Right forelimb (tissue), 1 donor: ENCODE measurements at places on chromosomes 6 and 20.

GRCh38 chr20:50387996-50388332, 122.2 kb upstream of the PTPN1 start:
- no peak for DNase-seq

DNA sequence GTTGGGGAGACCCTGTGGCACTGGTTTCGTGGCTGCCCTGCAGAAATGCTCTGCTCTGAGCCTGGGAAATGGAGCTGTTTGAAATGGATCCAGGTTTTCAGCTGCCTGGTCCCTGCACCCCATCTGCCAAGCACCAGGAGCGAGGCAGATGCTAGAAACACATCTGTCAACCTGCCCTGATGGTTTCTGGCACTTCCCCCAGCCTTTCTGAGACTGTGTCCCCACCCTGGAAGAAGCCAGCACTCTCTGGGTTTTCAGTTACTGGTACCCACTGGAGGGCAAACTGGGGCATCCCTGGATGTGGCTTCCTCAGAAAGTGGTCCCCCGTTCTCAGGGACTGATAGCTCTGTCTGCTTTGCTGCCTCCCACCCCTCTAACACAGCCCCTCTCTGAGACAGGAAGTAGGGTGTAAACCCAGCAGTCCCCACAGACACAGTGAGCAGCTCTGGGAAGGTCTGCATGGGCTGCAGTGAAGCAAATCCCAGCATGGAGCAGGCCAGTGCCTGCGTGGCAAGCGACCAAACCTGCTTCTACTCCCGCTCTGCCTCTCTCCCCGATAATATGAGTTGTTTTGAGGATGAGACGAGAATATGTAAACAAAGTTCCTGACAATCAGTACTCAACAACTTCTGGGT, 54.2 kb upstream of the MAFB start:
- no peak for DNase-seq

- DNase-seq = peak; percentile 74
These were observed 93.2 kb downstream of the GMPR start for GRCh38 chr6:16331384-16332174.

DNA sequence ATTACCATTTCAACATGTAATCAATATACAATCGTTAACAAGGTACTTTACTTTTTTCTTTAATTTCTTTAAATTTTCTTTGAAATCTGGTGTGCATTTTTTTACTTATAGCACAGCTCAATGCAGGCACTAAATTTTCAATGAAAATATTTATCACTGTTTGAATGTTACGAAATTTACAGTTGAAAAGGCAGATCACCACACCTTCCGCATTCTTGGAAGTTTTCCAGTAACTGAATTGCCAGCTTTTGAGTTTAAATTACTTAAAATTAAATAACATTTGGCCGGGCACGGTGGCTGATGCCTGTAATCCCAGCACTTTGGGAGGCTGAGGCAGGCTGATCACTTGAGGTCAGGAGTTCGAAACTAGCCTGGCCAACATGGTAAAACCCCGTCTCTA, 309.9 kb downstream of the BMP7 start:
- DNase-seq = no peak

DNA sequence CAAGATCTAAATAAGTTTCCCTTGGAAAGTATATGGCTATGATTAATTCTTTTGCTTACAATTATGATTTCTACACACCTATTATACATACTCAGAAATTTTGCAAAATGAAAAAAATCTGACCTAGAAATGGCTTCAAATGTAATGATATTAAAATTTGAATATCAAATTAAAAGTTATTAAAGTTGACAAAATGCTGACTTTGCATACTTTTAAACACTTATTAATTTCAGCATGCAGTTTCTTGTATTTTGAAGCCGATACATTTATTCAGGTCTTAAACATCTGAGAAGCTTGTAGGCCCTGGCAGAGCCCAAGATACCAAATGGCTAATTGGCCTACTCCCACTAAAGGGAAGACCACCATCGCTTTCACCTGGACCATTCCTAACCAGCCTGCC, 59.8 kb downstream of the SMLR1 start:
- DNase-seq = no peak

GRCh38 chr20:55760586-55760985, 244.7 kb downstream of the CBLN4 start:
- no peak for DNase-seq

DNA sequence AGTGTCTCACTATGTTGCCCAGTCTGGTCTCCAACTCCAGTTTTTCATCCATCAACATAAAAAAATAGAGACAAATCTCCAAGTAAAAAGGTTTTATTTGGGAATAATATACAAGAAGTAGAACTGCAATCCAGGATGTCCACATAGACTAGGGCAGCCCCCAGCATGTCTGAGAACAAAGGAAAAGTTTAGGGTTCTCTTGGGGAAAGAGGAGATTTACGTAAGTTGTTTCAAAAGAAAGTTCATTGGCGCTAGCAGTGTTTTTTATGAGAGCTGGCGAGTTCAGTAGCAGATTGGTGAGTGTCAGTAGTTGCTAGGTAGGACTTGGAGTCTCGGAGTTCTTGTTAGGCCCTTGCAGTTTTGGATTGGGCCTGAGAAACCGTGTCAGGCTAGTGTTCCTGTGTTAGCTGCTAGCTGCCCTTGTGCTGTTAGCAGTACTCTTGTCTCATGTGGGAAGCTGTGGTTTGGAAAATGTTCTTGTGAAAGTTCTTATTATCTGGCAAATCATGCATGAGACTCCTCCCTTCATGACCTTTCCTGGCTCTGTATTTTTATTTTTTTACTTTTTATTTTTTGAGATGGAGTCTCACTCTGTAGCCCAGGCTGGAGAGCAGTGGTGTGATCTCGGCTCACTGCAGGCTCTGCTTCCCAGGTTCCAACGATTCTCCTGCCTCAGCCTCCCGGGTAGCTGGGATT, 24.7 kb downstream of the TTLL9 start:
- DNase-seq = no peak

- no peak for DNase-seq
These were observed 976.1 kb upstream of the MAP3K7 start for GRCh38 chr6:91562955-91563354.

- no peak for DNase-seq
These were observed 135.3 kb upstream of the NEDD9 start for GRCh38 chr6:11367638-11368199.

GRCh38 chr6:22521035-22521434, 48.3 kb upstream of the HDGFL1 start:
- no peak for DNase-seq

- DNase-seq = no peak
These were observed 621.0 kb upstream of the NRSN1 start for GRCh38 chr6:23505026-23505425.

GRCh38 chr6:106519460-106520394, 109.6 kb downstream of the RTN4IP1 start:
- no peak for DNase-seq

DNA sequence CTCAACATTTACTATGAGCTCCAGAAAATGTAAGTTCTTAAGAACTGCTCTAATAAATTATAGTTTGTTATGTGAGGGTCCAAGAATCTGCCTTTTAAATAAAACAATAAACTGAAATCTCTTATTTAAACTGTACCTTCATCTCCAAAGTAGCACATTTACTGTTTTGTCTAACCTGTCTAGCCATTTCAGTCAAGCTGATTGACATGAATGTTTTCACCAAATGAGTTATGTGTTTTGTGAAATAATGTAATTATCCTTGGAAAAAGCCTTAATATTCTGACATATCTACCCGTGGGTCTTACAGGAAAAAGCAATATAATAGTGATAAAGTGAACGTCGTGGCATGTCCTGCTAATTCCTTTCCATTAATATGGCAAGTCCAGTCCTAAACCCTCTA, 57.8 kb downstream of the OPRM1 start:
- no peak for DNase-seq

GRCh38 chr6:70980727-70981126, 23.9 kb upstream of the B3GAT2 start:
- peak; percentile 50 for DNase-seq

- DNase-seq = no peak
These were observed 13.5 kb upstream of the DAAM2 start for GRCh38 chr6:39778581-39779255.

- DNase-seq = no peak
These were observed 25.1 kb upstream of the TRIM26 start for GRCh38 chr6:30238178-30238795.

DNA sequence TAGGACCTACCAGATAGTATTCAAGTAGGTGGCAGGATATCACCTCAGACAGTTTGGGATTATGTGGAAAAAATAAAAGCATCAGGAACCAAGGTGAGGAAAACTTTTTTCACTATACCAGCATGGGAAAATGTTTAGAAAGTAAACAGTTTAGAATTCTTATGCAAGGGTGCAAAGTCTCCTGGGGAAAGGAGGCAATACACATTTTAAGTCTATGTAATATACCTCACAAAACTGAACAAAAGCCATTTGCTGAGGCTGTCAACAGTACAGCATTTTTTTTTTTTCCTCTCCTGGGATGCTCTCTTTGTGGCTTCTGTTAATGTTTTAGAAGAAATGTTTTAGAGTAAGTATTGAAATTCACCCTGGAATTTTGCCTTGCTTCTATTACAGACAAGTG, 73.5 kb downstream of the PHF3 start:
- no peak for DNase-seq

DNA sequence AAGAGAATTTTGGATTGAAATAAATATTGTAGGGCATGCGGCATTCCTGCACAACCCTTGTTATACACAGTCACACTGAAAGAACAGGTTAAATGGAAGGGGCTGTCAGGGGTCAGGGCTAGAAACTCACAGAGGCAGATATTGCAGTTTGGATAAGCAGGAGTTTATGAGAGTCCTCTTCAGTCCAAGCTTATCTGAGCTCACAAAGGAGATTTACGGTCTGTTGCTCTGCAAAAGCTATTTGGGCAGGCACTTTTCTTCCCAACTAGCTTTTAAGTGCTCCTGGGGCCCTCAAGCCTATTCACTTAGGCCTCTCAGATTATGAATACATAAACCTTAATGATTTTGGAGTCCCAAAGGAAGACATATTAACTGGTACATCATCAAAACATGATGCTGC, 156.2 kb downstream of the SOX4 start:
- DNase-seq = no peak

GRCh38 chr6:88612631-88613030, 350.8 kb downstream of the RNGTT start:
- no peak for DNase-seq

- DNase-seq = no peak
These were observed 290.1 kb upstream of the PRDM1 start for GRCh38 chr6:105795913-105796517.

GRCh38 chr20:17658648-17658993, 23.4 kb downstream of the RRBP1 start:
- no peak for DNase-seq

DNA sequence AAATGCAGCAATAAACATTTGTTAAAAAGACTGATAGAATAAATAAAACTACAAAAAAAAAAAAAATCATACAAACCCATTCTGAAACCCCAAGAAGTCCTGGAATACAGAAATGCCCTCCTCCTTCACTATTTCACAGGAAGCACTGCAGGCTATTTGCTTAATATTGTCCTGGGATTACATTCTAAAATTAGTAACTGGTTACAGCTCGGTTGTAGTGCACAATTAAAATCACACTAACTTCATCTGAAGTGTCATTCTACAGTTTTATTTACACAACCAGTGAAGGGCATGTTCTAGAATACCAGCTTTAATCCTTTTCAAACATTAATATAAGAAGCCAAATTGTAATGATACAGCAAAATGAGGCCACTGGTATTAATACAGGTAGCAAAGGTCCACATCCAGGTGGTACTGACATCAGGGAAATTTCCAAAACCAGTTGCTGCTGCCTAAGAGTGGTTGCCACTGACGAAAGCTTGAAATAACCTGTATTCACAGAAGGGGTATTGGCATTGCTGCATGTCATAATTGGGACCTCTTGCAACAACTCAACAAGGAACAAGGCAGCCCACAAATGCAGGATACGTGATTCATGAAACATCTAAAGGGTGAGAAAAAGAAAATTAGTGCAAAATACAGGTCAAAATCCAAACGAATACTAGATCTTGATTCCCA, 26.9 kb downstream of the AKIRIN2 start:
- no peak for DNase-seq

GRCh38 chr20:62032609-62033368, 32.9 kb downstream of the TAF4 start:
- no peak for DNase-seq

- no peak for DNase-seq
These were observed 16.3 kb upstream of the OR2B6 start for GRCh38 chr6:27940766-27941165.

GRCh38 chr6:32974541-32975308, 6.3 kb downstream of the BRD2 start:
- DNase-seq = no peak
